AG09309 (cell line): ENCODE measurements at places on chromosomes 3 and 15.

- DNase-seq: no peak
Measured at GRCh38 chr3:157174290-157174648, 14.3 kb upstream of the CCNL1 start.

DNA sequence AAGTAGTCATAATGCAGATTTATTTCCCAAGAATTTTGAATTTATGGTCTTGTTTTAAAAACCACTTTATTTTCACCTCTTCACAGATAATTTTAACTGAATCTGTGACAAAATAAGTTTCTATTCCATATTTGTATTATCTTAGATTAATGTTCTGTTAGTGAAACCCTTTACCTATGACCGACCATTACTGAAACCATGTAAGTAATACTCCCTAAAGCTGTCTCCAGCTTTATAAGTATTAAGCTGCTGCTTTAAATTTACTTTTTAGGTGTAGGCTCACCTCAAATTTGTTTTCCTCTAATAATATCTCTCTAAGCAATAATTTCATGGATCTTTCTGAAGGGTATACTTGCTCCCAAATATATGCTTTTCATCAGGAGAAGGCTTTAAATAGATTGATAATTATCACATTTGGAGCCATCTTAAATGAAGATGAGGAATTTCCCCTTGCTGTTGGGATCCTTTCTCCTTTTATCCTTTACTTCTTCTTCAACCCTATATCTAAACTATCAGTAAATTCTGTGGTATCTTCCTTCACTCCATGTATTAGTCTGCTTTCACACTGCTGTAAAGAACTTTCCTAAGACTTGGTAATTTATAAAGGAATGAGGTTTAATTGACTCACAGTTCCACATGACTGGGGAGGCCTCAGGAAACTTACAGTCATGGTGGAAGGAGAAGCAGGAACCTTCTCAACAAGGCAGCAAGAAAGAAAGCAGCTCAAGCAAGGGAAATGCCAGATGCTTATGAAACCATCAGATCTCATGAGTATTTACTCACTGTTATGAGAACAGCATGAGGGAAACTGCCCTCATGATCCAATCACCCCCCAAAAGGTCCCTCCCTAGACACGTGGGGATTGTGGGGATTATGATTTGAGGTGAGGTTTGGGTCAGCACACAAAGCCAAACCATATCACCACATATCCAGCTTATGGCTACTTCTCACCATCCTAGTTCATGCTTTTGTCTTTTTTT, 92.3 kb upstream of the P2RY1 start:
- DNase-seq: no peak

DNA sequence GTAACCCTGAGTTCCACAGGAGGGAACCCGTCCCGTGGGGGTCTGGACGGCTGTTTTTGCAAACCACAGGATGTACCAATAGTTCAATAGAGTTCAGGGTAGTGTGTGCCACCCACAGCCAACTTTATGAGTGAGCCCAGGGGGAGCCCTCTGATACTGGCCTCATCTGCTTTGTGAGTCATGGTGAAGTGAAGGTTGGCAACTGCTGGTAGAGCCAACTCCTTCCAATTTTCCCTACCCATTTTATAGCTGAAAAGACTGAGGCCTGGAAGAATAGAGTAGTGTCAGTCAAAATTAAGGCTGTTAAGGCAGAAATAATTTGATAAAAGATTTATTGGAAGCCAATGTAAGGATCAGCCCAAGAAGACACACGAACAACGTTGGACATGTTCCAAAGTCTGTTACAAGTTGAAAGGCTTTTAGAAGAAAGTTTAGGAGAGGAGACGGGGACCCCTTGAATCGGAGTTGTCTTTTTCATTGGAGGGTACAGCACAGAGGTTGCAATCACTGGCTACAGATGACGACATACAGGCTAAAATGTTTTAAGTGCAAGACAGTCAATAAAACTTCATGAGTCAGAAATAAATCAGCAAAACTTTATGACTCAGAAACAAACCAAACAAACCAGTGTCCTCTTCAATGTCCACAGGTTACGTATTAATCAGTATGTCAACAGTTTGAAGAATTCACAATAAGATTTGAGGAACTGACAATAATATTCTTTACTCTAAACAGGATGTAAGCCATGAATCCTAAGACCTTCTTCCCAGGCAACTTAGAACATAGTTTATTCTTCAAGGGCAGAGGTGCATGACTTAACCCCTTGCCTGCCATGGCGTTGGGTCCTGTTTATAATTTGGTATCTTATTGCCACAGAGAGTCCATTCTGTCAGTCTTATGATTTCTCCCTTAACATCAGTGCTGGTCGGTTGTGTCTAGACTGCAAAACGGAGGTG, 62.9 kb upstream of the NR2E3 start:
- DNase-seq: peak; percentile 78

- DNase-seq: no peak
Measured at GRCh38 chr3:134372396-134373270, 1.6 kb downstream of the AMOTL2 start.

- no peak for DNase-seq
Measured at GRCh38 chr15:83449937-83450506, 2.9 kb downstream of the SH3GL3 start.

- DNase-seq: no peak
Measured at GRCh38 chr15:31013863-31014607, 22.6 kb upstream of the MTMR10 start.
